ENCODE measurements at places on chromosomes 11 and 22.

GRCh38 chr11:18618342-18619025 is 15.7 kb downstream of the SPTY2D1 start:
- DNase-seq = no peak

GRCh38 chr11:8040261-8040920 is 40.6 kb upstream of the TUB start:
- DNase-seq = no peak

DNA sequence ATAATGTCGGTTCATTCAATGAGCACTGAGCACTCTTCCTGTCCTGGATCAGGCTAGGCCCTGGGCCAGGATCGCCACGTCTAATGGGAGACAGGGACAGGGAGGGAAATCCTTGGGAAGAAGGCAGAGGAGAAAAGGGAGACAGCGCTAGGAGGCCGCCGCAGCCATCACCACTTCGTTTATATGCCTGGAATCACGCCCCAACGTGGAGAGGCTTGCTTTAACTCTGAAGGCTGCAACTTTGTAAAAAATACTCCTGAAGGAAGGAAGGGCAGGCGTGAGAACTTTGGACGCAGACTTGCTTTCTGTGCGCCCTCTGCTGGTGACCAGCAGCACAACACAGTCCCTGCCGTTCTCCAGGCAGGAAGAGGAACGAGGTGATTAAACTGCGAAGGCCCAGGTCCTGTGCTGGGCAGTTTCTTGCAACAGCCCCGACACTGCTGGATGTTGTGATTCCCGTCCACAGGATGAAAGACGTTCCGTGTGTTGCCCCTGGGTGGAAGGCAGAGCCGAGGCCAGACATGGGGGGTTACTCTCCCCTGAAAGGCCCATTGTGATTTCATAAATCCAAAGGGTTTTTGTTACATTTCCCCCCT is 22.1 kb downstream of the RIBC2 start:
- DNase-seq = peak; percentile 65

DNA sequence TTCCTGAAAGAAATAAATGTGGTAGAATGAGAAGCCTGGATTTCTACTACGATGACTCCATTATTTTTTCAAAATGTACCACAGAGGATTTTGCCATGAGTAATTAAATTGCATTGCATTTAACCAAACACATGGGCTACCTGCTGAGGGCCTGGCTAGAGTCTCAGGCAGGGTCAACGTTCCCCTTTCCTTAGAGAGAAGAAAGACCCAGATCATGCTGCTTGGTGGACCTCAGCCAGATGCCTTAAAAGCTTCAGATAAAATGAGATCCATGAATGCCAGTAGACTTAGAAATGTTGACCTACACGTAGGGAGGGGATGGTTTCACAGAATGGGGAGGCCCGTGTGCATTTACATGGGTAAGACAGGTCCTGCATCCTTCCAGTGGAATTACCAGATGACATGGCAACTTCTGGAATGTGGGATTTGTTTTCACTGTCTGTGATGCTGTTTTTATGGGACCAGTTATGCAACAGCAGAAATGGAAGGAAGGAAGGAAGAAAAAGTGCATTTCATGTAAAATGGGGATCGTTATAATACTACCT is 1069.4 kb downstream of the NTM start:
- no peak for DNase-seq

DNA sequence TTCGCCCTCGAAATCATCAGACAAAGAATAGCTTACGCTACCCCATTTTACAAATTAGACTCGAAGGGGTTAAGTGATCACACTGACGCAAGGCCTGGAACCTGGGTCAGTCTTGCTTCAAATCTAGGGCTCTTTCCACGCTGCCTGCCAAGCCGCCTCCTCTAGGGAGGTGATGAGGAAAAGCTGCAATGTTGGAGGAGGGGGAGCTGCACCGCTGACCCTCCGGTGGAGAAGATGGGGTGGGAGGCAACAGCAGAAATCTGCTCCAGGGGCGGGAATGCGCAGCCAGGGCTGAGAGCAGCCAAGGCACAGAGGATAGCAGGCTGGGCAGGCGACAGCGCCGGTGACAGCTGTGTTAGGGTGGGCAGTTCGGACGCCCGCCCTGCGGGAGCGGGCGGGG is 595 bp downstream of the SYVN1 start:
- DNase-seq = no peak

DNA sequence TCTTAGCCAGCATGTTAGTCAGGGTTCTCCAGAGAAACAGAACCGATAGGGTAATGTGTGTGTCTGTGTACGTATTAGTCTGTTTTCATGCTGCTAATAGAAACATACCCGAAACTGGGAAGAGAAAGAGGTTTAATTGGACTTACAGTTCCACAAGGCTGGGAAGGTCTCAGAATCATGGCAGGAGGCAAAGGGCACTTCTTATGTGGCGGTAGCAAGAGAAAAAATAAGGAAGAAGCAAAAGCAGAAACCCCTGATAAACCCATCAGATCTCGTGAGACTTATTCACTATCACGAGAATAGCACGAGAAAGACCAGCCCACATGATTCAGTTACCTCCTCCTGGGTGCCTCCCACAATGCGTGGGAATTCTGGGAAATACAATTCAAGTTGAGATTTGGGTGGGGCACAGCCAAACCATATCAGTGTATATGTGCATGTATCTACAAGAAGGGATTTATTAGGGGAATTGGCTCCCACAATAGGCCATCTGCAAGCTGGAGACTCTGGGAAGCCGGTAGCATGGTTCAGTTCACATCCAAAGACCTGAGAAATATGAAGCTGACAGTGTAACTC is 173.7 kb upstream of the NECTIN1 start:
- no peak for DNase-seq

Measured in keratinocyte (primary cell).